Fibroblast of the aortic adventitia (primary cell): ENCODE measurements at places on chromosomes 12 and 14. TPM values are rescaled to one million over a fixed set of nuclear protein-coding genes. Genes with fewer than 3 reads are reported as not detected.

CYP46A1 gene
- total RNA-seq: 0.36 and 0.49 TPM in 2 replicates

RTL1 gene
- total RNA-seq: not detected in 2 replicates

TAS2R8 gene
- total RNA-seq: 0.45 TPM in 1 of 2 replicates, not detected in the other

RIMBP2 gene
- total RNA-seq: 0.74 TPM in 1 of 2 replicates, not detected in the other
